ENCODE measurements at places on chromosomes 4 and X.
A peak's percentile ranks its signal among the peaks of the same experiment; 100 is the strongest.

DNA sequence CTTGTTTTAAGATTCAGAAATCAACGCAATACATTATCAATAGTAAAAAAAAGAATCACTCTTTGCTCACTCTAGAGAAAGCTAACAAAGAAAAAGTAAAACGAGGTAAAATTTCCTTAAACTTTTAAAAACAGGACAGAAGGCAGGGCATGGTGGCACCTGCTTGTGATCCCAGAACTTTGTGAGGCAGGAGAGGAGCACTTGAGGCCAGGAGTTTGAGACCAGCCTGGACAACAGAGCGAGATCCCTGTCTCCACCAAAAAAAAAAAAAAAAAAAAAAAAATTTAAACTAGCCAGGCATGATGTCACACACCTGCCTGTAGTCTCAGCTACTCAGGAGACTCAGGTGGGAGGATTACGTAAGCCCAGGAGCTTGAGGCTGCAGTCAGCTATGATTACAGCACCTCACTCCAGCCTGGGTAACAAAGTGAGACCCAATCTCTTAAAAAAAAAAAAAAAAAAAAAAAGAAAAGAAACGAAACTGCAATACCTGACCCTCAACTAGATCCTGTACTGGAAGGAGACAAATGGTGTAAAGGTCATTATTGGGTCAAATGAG is 3.5 kb downstream of the CCNI start:
- peak; percentile 15 for DNase-seq

DNA sequence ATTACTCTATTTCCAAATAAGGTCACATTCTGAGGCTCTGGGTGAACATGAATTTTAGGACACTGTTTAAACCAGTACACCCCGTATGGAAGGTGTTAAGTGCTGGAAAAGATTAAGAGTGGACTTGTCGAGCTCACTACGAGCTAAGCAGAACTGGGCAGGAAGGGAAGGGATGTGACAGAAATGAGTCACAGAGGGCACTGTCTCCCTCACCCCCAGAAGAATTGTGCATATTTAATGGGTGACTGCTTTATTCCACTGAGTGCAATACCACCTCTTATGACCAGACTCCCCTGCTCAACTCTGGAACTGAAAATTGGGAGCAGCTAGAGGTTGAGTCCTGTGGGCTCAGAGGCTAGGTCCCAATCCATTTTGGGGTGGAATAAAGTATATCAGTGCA is 187.4 kb upstream of the RPS6KA3 start:
- DNase-seq, result no peak

DNA sequence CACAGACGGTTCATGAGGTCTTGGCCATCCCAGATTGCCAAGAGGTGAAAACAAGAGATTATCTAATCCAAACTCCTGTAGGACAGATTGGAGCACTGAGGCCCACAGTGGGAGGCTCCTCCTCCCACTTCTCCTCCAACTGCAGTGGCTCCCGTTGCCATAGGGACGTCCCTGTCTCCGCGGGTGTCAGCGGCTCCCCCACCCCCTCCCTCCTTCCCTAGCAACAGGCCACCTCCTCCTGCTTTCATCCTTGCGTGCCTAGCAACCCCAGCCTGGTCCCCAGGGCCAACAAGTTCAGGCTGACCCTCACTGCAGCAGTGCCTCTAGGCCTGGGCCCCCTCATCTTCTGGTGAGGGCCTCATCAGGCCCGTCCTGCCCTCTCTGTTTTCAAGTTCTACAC is 6.8 kb upstream of the IQSEC2 start:
- peak; percentile 32 for DNase-seq

DNA sequence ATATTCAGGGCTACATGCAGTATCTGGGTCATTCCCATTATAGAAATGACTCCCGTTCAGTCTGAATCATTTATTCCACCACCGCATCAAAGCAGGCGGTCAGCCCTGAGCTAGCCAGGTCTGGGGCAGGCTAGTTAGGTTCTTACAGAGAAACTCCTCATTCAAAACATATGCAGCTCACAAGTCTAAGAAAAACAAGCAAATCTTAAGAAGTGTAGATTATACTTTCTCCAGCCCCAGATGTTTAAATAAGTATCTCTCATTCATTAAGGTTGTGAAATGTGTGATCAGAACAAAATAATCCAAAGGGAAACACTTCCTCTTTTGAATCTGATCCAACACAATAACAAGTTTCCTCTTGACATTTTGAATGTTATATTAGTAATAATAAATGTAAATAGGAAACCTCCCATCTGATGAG is 441.9 kb downstream of the INPP4B start:
- DNase-seq, result peak; percentile 36

DNA sequence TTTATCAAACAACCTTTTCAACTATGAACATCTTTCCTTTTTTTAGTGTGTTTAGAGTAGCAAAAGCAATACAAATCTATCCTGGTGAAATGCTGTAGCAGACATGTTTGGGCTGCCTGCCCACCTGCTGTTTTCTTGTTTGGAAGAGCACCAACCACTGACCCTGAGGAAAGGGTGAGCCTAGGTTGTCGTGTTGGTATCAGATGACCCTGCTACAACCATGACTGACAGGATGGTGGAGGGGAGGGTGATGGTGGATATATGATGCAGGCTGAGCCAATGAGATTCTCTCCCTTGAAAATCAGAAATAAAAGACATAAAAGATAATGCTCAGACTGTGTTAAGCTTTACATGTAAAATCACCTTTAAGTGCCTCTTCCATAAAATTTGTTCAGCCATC is 201.2 kb downstream of the NPNT start:
- DNase-seq, result no peak

- no peak for DNase-seq
These were observed 15.3 kb upstream of the HPGD start for GRCh38 chr4:174537634-174538033.

GRCh38 chrX:124548571-124548970 is 202.2 kb downstream of the SH2D1A start:
- DNase-seq, result no peak

DNA sequence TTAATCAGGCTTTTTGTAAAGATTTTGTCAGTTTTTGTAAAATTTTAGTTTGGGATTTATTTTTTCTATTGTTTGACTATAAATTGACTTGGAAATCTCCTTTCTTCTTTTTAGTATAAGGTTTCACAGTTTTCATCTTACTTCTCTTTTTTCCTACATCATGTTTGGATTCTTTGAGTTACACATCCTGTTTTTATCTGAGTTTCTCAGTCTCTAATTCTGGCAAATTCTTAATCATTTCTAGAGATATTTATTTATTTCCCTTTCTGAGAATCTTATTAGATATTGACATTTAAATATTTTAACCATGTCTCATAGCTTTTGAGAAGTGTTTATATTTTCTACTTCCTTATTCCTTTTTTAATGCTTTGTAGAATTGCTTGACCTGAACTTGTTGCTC is 20.7 kb downstream of the USP53 start:
- no peak for DNase-seq

- DNase-seq, result no peak
These were observed 182.1 kb downstream of the SH3KBP1 start for GRCh38 chrX:19705196-19705769.

- DNase-seq, result no peak
These were observed 31.1 kb upstream of the SPANXB1 start for GRCh38 chrX:140971099-140971795.

GRCh38 chr4:4333265-4333706 is 43.2 kb downstream of the ZBTB49 start:
- DNase-seq, result no peak

GRCh38 chr4:173257732-173258717 is 76.1 kb downstream of the HMGB2 start:
- peak; percentile 67 for DNase-seq

GRCh38 chrX:130771230-130771629 is 131.8 kb downstream of the ENOX2 start:
- DNase-seq, result no peak

GRCh38 chrX:154373340-154374306 is 811 bp downstream of the FLNA start:
- peak; percentile 37 for DNase-seq

- no peak for DNase-seq
These were observed 59.0 kb downstream of the EDA start for GRCh38 chrX:69674891-69675290.

- no peak for DNase-seq
These were observed 13.0 kb downstream of the EXOC1 start for GRCh38 chr4:55866290-55866907.

- no peak for DNase-seq
These were observed 32.4 kb downstream of the MAGEC1 start for GRCh38 chrX:141936080-141936479.

GRCh38 chr4:72505314-72505744 is 63.7 kb downstream of the ADAMTS3 start:
- no peak for DNase-seq

GRCh38 chrX:150847088-150847487 is 51.4 kb downstream of the CD99L2 start:
- no peak for DNase-seq

GRCh38 chr4:27474691-27475090 is 614.0 kb downstream of the STIM2 start:
- DNase-seq, result no peak

DNA sequence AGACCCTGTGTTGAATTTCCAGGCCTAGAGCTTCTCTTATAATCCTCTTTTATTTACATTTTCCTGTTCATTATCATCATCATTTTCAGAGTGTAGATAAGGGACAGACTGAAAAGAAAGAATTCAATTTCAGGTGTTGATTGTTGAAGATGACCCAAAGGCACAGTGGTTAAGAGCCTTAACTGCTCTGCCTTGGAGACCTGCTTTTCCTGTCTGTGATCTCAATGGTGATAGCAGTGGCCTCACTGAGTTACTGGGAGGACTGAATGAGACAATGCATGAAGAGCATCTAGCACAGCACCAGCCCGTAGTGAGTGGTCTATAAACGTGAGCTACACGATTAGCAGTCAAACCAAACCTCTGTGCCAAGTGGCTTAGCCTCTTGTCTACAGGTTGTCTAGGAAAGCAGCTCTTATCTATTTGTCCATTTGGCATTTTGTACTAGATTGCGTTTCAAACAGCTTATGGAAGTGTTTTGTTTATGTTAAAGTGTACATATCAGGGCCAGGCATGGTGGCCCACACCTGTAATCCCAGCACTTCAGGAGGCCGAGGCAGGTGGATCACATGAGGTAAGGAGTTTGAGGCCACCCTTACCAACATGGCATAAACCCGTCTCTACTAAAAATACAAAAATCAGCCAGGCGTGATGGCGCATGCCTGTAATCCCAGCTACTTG is 41.5 kb downstream of the SETD7 start:
- no peak for DNase-seq

DNA sequence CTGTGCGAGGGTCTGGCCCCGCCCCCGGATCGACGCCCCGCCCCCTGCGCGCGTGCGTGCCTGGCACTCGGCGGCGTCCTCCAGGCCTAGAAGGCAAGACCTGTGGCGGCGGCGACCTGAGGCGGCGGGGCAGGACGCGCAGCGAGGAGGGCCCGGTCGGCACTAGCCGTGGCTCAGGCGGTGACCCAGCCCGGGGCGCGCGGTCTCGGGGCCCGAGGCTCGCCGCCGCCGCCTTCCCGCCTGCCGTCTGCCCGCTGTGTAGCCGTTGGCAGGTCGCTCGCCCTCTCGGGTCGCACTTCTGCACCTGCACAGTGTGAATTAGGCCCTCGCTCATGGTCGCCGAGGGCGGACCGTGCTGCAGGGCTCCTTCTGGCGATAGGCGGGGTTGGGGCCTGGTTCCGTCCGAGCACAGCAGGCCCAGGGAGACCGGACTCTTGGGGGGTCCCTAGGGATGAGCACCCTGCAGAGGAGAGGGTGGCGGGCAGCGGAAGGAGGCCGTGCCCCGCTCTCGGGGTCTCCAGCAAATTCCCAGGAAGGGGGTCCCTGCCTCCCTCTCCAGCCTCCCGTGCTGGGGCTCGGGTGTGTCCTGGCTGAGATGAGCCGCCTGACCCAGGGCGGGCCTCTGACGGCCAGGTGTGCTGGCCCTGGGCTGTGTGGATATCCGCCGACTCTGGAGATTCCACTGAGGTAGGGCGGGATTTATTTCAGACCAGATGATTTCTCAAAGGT is 557 bp upstream of the FAM53A start:
- peak; percentile 92 for DNase-seq

DNA sequence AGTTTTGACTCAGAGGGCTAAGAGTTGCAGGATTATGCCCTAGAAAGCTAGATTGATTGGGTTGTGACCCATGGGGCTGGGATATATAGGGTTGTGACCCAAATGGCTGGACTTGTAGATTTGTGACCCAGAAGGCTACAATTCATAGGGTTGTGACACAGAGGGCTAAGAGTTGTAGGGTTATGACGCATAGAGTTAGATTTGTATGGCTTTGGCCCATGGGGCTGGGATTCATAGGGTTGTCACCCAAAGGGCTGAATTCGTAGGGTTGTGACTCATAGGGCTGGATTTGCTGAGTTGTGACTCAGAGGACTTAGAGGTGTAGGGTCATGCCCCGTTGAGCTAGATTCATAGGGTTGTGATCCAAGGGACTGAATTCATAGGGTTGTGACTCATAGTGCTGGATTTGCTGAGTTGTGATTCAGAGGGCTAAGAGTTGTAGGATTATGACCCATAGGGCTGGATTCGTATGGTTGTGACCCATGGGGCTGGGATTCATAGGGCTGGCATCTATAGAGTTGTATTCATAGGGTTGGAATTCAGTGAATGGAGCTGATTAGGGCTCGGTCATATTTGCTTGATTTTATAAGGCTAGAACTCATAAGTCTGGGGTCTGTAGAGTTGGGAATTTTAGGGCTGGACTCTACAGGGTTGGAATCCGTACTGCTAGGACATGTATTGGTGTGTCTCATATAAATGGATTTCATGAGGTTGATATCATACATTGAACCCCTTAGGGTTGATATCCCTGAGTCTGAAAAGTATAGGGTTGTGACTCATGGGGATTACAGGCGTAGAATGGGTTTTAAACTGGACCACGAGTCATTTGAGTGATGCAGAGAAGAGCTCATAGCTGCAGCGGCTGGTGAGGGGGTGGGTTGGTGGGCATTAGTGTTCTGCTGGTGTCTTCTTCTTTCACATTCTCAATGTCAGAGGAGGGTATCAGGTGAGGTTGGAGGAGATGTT is 125.7 kb downstream of the CRLF2 start:
- DNase-seq, result no peak

- no peak for DNase-seq
These were observed 60.2 kb downstream of the CHRNA9 start for GRCh38 chr4:40395166-40395900.

DNA sequence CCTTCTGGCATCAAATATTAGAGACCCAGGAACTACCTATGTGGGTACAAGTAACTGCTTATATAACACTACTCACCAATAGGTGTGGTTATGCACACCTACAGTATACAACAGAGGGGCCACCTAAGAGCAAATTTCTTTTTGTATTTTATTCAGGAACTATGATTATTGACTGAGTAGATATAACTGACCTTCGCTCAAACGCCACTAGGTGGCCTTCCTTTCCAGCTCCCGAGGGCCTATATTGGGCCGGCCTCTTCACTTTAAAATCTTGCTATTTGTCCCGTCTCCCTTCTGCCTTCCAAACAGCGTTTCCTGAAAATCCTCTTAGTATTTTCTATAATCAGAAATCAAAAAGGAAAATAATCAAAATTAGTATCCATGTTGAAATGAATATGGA is 19.9 kb upstream of the PABPC5 start:
- DNase-seq, result no peak

DNA sequence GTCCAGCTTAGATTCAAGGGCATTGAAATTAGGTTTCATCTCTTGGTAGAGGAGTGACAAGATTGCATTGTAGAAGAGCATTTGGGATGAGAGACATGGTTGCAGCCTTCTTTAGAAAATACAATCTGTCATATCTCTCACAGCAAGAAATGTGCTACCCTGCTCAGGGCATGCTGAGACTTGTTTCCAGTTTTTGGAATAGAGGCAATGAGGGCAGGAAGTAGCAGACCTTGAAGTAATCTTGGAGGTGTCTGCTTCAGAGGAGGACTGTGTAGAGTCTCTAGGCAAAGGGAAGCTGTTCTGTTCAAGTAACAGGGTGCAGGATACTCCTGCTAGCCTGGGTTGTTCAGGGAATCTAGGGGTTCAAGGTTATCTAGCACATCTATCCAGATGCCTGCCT is 116.1 kb upstream of the ZNF827 start:
- DNase-seq, result no peak
